ENCODE measurements at places on chromosomes 3 and 15.

GRCh38 chr15:34436956-34437442 is 609 bp downstream of the GOLGA8A start:
- peak; percentile 12 for DNase-seq

- no peak for DNase-seq
These were observed 157.0 kb upstream of the FRMD4B start for GRCh38 chr3:69542805-69543429.

- DNase-seq, result no peak
These were observed 150.4 kb downstream of the RTP4 start for GRCh38 chr3:187518616-187519015.

DNA sequence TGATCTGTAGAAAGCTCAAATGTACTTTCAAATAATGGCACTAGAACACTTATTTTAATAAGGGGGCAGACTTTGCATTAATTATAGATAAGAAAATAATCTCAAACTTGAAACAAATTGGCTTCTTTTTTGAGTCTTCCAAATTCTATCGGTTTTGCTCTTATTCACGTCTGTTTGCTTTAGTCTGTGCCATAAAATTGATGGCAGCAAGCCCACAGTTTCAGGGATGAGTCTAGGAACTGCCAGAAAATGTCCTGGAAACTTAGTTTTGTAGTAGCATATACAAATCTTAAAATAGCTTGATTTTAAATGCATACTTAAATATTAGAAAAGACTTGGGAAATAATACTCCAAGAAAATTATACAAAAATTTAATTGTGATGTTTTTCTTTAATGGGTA is 39.7 kb downstream of the BCHE start:
- DNase-seq, result peak; percentile 1

DNA sequence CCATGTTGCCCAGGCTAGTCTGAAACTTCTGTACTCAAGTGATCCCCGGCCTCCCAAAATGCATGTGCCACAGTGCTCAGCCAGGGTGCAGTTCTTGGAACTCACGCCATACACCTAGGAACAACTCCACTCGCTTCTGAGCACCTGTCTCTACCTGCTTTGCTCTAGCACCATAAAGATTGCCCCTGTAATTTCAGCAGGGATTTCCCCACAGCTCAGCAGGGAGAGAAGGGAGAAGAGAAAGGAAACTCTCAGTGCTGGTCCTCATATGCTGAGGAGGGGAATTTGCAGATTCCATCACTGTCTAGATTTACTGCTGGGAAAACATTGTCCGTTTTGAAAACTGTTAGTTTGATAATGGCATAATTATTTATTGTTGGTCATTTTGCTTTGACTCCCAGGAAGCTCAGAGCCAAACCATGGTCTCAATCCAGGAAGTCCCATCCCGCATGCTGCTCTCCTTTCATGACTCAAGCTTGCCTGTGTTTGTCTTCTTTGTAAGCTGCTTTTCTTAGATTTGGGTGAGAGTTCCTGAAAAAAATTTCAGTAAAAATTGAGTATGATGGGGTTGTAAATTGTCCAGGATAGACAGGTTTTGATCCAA is 24.2 kb downstream of the TRIM71 start:
- DNase-seq, result peak; percentile 33

DNA sequence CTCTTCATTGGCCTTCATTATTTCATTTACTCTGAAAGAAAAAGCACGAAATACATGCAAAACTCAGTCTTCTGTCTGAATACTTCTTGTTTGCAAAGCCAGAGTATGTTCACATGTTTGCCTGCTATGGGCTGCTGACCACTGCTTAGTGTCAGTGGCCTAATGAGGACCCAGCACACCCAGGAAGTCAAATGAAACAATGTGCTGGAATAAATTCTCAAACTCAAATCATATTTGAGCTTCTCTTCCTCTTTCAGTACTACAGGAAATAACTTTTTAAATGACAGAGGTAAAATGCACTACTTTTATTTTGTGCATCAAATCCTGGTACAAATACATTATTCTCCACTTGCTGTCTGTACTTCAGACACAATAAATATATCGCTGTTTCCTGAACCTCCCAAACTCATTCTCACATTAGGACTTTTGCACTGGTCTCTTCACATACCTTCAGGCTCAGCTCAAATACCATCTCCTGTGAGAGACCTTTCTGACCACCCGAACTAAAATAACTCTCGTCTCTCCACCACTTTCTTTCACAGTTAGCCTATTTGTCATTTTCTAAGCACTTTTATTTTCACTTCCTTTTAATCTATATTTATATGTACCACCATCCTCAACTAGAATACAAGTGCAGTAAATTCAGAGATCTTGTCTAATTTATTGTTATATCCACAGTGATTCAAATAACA is 176.8 kb downstream of the TUSC7 start:
- no peak for DNase-seq

- no peak for DNase-seq
These were observed 654 bp downstream of the RUBCN start for GRCh38 chr3:197736010-197736490.

All from fibroblast of mammary gland (primary cell).